ENCODE measurements at places on chromosomes 4 and X. TPM values are rescaled to one million over a fixed set of nuclear protein-coding genes. Genes with fewer than 3 reads are reported as not detected.

GRCh38 chrX:153061732-153062131 is 5.5 kb downstream of the PNMA3 start:
- DNase-seq, result no peak

BMP3 gene
- not detected for total RNA-seq

VCX gene
- not detected for total RNA-seq

UGT2A3 gene
- 16.6 TPM for total RNA-seq

DNA sequence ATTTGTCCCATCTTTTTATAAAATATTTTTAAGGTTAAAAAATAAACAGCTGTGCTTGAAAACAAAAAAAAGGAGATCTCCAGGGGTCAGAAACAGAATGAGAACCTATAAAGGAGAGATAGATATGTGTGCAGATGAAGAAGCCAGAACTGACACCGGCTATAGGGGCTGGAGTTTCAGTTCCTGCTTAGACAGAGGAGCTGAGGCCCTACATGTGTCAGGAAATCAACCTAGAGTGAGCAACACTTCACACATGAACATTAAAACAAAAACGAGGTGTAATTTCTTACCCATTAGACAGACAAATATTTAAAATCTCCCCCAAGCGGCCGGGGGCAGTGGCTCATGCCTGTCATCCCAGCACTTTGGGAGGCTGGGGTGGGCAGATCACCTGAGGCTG is 17.8 kb upstream of the HUWE1 start:
- DNase-seq, result no peak

SPATA18 gene
- 2.5 TPM for total RNA-seq

DNA sequence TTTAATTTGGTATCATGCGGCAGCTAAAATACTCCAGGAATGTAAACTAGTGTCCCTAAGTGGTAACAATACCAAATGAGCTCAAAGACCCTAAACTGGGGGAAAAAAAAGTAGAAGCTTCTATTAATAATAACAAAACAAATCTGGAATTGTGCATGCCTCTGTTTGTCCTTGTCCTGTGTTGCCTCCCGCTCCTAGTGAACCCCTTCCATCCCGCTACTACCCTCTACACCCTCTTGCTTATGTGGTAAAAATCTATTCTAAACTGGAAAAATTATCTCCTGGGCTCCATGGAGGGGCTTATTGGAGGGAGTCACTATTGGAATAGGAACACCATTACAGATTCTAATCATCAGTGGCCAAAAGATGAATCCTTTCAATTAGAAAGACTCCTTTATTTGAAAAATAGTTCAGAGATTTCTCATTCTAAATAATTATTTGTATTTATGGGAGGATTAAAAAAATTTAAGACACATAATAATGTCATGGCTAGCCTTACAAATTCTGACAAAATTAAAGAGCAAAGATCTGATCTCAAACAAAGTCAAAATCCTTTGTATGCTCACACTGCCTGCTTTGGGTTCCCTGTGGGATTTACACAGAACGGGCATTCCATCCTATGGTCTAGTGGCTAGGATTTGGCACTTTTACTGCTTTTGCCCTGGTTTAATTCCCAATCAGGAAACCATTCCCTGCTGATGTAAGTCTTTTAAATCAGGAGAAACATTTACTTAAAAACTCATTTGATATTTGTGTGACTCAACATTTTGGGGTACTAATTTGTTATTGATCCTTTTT is 34.7 kb upstream of the FMR1 start:
- DNase-seq, result no peak

DNA sequence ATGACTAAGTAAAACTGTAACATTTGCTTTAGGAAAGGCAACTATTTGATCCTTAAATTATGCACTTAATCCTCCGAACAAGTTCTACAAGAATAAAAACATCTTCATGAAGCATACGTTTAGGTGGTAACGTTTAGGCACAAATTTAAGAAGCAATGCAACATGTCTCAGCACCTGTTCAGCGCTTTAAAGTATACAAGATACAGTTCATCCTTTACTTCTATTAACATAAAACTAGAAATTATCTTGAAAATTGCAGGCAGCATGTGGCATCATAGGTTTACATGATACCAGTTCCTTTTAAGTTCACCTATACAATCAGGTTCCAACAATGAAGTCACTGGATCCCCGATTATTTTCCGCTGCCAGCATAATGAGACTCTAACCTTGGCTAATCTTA is 1.5 kb downstream of the PLA2G12A start:
- DNase-seq, result no peak

DNA sequence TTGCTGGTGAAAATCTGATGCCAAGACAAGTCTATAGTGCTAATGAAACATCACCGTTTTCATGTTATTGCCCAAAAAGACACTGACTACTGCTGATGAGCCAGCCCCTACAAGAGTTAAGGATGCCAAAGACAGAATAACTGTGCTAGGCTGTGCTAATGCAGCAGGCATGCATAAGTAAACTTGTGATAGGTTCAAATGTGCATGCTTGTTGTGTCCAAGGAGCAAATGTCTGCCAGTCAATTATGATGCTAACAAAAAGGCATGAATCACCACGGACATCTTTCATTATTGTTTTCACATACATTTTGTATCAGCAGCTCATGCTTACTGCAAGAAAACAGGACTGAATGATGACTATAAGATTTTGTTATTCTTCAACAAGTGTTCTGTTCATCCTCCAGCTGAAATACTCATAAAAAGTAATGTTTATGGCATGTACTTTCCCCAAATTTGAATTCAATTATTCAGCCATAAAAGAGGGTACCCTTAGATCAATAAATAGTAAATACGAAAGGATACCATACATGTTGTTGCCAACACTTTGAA is 306.9 kb upstream of the ARSJ start:
- no peak for DNase-seq

GPRIN3 gene
- 0.40 TPM for total RNA-seq

DNA sequence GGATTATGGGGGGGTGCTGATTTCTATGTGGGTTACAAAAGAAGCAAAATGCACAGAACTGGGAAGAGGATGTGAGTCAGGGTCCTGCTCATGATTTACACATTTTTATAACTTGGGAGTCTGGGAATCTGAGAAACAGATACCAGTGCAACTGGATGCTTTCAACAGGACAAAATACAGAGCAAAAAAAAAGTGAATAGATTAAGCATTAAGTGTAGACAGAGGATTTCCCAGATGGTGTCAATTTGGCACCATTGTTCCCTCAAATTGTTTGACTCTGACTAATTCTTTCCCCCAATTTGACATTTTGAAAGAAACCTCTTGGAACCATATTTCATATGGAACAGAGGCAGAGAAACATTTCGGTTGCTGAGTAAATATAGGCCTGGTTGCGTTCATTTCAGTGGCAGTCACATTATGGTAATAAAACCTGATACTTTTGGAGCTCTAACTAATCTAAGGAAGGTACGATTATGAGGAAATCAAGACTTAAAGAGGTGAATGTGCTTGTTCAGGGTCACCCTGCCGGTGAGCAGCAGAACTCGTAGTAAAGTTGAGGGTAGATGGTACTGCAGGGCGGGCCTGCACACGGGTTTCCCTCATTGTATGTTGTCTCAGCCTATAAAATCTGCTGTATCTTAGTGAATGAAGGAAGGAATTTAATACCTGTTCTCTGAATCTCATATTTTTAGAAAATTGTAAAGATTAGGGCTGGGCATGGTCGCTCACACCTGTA is 18.7 kb upstream of the CDKL5 start:
- no peak for DNase-seq

DNA sequence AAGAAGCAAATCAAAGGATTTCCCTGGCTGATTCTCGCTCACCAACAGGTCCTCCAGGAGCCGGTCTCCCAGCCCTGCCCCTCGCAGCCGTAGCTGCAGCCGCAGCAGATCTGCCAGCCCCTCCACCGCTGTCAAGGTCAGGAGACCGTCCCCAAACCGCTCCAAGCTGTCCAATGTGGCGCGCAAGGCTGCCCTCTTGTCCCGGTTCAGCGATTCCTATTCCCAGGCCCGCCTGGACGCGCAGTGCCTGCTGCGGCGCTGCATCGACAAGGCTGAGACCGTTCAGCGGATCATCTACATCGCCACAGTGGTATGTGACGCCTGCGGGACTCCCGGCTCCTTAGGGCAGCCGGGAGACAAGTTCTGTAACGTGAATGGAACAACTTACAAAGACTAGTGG is 25.6 kb downstream of the SPATA18 start:
- DNase-seq, result no peak

XAGE1B gene
- not detected for total RNA-seq

- DNase-seq, result no peak
Measured at GRCh38 chr4:152634110-152634760, 45.6 kb downstream of the TMEM154 start.

DNA sequence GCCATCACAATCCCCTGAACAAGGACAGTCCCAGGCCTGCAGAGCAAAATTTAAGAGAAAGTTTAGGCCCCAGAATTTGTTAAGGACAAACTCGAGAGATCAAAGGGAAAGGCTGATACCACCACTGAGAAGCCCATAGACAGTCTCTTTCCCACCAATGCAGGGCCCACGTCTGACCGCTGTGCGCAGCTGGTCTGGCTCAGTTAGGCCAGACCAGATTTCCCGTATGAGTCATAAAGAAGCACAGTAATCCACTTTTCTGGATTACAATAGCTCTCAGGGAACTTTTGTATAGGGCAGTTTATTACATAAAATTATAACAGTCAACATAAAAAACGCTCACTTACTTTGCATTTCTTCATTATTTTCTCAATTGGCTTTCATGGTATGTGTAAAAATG is 259.5 kb downstream of the RCHY1 start:
- DNase-seq, result no peak

DNA sequence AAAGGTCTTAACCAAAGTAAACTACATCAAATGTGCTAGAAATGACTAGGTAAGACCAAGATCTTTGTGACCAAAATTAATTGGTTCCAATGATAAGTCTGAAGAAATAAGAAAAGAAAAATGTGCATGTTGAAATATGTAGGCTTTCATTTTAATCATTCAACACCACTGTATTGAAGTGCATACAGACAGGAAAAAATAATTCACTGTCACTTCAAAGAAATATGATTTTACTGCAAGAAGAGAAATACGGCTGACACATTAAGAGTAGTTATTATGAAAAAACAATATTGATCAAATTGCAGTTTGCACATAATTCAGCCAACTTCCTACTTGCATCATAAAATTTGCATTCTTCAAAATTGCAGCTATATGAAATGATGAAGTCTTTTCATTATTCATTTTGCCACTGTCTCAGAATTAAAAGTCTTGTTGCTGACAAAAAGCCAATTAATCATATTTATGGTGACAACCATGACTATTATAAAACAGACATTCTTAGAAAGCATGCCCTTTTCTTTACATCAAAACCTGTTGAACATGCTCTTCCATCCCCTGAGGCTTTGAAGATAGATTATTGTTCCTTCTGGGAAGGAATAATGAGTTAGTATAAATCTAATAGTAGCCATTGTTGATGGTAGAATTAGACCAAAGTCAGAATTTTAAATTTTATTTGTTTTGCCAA is 405.9 kb upstream of the MAD2L1 start:
- DNase-seq, result no peak

FAM9C gene
- total RNA-seq, result not detected
